CD4-positive, alpha-beta T cell treated with Interleukin-6 for 4 hours (primary cell): ENCODE measurements at places on chromosomes 2 and 18.
A peak's percentile ranks its signal among the peaks of the same experiment; 100 is the strongest.

DNA sequence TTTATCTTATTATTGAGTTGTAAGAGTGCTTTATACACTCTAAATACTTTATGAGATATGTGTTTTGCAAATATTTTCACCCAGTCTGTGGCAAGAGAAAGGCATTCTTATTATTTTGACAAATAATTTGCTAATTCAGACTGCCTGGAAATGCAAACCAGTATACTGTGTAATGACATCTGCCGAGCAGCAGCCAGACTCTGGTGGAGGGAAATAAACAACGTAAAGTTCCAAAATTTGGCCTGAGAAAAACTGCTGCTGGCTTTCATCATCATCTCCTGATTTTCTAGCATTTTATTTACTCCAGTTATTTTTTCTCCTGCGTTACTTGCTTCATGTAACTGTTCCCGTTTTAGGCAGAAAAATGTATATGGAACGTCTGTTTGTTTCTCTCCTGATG is 161.6 kb downstream of the RNF152 start:
- no peak for DNase-seq

DNA sequence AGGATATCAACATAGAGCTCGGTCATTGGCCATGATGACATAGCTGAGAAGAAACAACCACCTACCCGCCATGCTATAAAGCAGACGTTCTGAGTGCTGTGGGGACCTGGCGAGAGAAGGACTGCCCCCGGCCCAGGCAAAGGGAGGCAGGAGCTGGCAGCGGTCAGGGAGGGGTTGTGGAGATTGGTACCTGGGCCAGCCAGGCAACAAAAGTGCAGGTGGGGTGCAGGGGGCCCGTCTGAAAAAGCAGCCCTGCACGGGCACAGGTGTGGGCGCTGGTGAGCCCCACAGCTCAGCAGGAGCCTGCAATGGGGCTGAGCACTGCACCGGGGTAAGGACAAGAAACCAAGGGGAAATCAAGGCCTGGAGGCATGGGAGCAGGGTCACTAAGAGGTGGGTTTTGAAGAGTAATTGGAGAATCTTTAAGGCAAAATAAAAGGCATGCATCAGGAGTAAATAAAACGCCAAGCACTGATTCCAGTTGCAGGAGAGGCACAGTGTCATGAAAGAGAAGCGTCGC is 464.0 kb downstream of the EIPR1 start:
- DNase-seq = no peak

GRCh38 chr2:173307293-173307692 is 47.4 kb upstream of the CDCA7 start:
- DNase-seq = no peak

DNA sequence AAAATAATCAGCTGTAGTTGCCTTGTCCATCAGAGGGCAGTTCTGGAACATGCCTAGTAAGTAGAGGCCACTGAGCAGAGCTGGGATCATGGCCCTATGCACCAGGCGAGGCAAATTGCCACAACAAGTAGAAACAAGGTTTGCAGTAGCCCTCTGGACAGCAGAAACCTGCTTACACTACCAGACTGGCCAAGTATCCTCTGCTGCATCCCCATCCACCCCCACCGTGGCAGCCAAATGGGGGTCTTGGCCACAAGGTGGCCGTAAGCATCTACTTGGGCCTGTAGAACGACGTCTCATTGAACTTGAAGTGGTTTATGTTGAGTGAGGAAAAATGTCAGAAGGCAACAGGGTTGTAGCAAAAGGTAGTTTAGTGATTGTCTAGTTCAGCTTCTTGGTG is 241.2 kb downstream of the ALPK2 start:
- no peak for DNase-seq

GRCh38 chr2:83273322-83273721 is 1185.8 kb downstream of the SUCLG1 start:
- no peak for DNase-seq

DNA sequence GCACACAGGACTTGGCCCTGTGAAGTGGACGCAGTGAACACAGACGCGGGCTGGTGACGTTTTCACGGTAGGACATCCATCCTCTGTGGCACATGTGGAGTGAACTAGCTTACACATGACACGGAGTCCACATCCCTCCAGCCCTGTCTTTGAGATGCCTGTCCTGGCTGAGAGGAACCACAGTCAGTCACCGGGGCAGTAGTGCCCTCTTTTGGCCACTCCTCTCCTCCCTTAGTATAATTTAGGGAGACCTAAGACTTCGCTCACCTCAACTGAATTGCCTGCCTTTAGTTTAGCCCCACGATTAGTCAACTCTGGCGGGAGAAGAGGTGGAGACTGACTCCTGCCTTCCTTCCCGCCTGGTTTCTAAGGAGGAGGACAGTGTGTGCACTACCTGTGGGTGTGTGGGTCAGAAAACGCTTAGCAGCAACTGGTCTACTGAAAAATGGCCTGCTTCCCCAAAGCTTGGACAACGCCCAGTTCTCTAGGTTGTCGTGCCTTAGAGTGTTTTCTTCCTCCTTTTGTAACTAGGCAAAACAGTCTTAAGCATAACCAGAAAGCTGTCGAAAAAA is 70.6 kb downstream of the MBP start:
- peak; percentile 61 for DNase-seq

- no peak for DNase-seq
Observed at GRCh38 chr2:204354442-204354856, 190.8 kb upstream of the PARD3B start.

DNA sequence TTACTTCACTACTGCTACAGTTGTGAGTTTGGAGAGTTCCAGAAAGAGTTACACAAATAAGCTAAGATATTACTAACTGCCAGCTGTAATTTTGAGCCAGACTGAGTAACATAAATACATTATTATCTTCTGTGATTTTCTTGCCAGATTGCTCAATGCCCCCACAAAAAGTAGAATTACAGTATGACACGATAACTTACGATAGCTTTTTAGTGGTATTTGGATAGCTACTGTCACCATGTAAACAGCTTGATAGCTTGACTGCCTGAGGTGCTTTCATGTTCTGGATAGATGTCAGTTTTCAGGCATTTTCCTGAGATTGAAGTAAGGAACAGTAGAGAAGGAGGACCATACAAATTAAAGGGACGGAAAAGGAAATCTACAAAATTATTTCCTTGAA is 533.3 kb downstream of the SOCS6 start:
- no peak for DNase-seq

- DNase-seq = peak; percentile 24
Observed at GRCh38 chr2:48313036-48313877, 216.7 kb upstream of the STON1 start.

DNA sequence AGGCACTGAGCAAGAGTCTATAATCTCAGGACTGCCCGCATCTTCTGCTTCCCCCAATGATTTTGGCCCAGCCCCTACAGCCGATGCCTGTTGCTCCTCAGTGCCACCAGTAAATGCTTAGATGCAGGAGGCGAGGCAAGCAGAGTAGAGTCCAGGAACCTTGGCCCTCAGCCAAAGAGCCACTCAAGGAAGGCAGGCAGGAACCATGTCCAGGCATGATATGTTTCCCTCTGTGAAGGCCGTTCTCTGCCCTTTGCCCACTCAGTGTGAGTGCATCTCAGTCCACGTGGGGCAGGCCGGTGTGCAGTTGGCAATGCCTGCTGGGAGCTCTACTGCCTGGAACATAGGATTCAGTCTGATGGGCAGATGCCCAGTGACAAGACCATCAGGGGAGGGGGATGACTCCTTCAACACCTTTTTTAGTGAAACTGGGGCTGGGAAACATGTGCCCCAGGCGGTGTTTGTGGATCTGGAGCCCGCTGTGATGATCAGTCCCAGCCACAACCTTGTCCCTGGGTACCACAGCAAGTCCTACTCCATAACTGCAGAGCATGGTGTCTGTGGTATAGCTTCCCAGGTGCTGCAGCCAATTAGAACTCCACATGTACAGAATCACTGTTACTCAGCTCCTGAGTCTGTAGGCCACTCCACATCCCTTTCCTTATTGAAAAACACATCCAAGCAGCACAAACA is 9.7 kb upstream of the DNAJB2 start:
- DNase-seq = no peak

- no peak for DNase-seq
Observed at GRCh38 chr2:237199082-237199481, 113.4 kb downstream of the COPS8 start.

DNA sequence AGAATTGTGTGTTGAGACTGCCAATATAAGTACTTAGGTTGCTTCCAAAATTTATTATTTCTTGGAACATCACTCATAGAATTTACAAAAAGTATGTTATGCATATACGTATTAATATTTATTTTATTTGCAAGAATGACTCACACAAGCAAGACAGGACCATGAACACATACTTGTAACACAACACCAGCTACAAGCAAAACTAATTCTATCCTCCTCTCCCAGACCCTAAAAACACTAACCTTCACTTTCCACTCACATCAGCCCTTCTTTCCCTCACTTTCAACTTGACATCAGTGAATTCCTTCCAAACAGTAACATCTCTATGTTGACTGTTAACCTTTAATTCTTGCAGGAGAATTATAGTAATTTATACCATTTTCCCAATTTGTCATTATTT is 24.3 kb downstream of the OSBPL1A start:
- DNase-seq = no peak

DNA sequence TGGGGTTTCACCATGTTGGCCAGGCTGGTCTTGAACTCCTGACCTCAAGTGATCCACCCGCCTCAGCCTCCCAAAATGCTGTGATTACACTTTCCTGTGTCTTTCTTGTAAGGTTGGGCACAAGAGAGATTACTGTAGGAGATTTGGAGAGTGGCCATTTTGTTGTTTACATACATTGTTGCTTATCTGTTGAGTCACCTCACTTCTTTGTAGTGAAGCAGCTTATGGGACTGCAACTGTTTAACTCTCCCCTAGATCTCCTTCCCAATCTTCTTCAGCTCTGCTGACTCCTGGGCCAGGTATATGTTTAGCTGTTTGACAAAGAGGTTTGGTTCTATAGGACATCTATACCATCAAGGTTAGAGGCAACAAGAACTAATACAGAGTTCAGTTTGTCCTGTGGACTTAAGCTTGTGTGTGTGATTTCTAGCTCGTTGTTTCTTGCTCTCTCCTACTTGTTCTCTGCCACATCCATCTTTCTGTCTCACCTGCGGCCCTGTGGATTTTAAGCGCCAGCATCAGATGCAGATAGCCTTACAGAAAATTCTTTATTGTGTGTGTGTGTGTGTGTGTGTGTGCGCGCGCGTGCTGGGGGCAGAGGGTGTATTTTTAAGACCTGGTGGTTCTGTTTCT is 95.4 kb downstream of the HAUS1 start:
- DNase-seq = no peak

- no peak for DNase-seq
Observed at GRCh38 chr2:48346124-48346536, 183.8 kb upstream of the STON1 start.

GRCh38 chr2:146561996-146562395 is 1282.8 kb upstream of the ACVR2A start:
- no peak for DNase-seq

DNA sequence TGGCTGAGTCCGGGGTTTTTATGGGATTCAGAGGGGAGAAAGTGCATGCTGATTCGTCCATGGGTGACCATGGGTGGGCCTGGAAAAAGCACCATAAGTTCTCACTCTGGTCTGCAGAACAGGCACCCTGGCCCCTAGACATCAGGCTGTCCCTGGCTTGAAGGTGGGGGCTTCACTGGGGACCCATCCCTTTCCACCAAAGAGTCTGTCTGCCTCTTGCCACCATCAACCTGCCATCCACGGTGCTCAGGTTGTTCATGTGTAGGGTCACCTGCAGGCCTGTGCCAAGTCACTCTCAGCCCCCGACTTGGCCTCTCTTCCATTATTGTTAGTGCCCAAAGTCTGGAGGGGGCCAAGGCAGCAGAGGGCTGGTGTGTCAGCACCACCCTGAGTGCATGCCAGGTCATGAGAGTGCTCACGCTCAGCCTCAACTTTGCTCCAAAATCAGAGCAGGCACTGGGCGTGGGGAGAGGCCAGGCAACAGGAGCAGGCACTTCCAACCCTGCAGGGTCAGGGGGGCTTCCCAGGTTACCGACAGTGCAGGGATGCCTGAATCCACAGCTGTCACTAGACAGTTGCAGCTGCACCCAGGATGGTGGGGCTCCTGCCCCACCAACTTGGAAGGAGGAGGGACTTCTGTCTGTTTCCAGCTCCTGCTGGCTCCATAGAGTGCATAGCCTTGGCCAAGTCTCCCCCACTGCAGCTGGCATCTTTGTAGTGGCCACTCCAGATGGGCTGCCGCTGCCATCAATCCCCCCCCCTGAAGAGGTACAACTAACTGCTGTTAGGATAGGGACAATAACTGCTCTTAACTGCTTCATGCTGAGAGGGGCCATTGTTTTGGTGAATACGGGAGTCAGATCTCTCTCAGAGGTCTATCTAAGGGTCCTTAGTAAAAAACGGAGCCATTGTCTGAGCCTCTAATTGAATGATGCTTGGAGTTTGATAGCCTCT is 209.3 kb downstream of the AKAIN1 start:
- DNase-seq = no peak

GRCh38 chr2:16093639-16094529 is 153.5 kb downstream of the MYCN start:
- DNase-seq = no peak

DNA sequence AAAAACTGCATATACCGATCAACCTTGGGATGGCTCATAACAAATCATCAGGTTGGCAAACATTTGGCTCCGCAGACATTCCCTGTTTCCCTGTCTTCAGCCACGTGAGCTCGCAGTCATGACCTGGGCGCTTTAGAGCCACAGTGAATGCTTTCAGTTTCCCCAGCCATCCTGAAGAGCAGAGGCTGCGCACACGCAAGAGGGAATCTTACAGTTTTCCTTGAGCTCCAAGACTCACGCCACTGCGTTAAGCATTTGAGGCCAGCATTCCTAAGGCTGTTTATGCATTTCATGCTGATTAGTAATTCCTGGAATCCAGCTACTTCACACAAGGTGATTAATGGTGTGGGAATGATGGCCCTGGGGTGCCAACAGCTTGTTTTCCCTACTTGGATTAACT is 95.1 kb downstream of the MTCL1 start:
- DNase-seq = no peak

- no peak for DNase-seq
Observed at GRCh38 chr2:170695521-170696410, 19.4 kb upstream of the SP5 start.

DNA sequence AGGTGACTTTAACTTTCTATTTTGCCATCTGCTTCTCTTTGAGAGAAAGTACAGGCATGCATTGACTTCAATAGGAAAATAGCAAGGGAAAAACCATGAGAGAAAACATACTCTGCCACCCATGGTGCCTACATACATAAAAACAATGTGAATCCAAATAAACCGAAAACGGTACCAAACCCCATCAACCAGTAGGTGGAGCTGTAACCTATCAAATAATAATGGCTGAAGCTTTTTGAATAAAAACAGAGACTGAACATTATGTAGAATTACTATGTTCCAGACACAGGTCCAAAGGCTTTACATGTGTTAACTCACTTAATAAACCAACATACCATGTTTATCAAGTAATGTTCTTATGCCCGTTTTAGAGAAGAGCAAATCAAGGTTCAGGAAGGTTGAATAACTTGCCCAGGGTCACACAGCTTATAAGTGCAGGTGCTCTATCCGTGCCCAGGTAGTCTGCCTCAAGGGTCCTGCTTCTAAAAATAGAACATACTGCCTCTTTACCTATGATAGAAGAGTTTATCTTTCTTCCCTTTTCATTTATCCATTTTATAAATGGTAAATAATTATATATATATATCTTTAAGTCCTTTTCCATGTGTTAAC is 293.9 kb upstream of the SYT4 start:
- DNase-seq = no peak

- no peak for DNase-seq
Observed at GRCh38 chr2:190572246-190572645, 37.7 kb upstream of the NEMP2 start.
